Activated CD4-positive, alpha-beta memory T cell treated with anti-CD3 and anti-CD28 coated beads for 36 hours (primary cell): ENCODE measurements at places on chromosomes 7 and 10.

DNA sequence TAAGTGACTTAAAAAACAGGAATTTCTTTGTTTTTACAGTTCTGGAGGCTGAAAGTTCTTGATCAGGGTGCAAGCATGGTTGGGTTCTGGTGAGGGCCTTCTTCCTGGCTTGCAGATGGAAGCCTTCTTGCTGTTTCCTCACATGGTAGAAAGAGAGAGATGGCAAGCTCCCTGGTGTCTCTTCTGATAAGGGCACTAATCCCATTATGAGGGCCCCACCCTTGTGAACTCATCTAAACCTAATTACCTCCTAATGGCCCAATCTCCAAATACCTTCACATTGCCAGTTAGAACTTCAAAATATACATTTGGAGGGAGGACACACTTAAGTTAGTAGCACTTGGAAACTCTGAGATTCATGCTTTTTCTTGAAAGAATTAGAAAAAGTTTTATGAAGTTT is 314.4 kb upstream of the AOAH start:
- DNase-seq, result no peak

GRCh38 chr10:86693721-86694369 is 25.5 kb downstream of the LDB3 start:
- peak; percentile 46 for DNase-seq

- peak; percentile 79 for DNase-seq
Measured at GRCh38 chr7:29243910-29244655, 49.5 kb downstream of the CHN2 start.

DNA sequence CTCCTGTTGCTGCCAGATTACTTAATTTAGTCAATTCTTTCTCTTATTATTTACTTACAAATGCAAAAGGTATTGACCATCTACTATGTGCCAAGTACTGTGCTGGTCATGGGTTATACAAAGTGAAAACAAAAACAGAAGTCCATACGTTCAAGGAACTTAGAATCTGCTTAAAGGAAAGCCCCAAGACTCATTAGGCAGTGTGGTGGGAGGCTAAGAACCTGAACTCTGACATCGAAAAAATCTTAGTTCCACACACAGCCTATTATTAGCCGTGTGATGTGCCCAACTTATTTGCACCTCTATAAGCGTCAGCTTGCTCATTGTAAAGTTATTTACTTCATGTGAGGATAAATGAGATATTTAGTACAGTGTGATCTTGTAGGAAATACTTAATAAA is 227.4 kb upstream of the SORCS1 start:
- DNase-seq, result no peak

- DNase-seq, result no peak
Measured at GRCh38 chr10:58590924-58591323, 78.3 kb downstream of the BICC1 start.

GRCh38 chr7:69516238-69516820 is 81.9 kb upstream of the AUTS2 start:
- DNase-seq, result no peak

DNA sequence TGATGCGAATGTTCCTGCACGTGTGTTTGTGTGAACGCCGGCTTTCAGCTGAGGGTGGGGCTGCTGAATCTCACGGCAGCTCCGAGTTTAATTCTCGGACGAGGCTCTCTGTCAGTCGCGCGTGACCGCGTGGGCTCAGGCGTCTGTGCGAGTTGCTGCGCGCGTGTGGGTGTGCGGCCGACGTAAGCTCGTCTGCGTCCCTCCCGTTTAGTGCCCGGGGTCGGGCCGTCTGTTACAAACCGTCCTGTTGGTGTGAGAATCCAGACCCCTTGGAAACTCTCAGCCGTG is 41.6 kb upstream of the CFAP46 start:
- no peak for DNase-seq

- DNase-seq, result peak; percentile 95
Measured at GRCh38 chr7:36115448-36116321, 37.4 kb upstream of the EEPD1 start.

DNA sequence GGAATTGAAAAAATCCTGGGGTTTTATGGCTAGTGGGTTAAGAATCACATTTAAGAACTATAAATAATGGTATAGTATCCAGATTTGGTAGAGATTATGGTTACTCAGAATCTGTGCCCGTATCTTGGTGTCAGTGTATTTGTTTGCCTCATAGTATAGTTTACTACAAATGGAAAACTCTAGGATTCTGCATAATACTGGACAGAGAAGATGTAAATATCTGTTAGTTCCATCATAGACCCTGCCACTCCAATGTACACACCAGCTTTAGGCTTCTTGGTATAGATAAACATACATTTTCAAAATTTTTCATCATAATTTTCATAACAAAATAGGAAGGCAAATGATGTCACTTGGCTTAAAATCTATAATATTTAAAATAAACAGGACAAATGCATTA is 108.1 kb downstream of the CFTR start:
- DNase-seq, result no peak

DNA sequence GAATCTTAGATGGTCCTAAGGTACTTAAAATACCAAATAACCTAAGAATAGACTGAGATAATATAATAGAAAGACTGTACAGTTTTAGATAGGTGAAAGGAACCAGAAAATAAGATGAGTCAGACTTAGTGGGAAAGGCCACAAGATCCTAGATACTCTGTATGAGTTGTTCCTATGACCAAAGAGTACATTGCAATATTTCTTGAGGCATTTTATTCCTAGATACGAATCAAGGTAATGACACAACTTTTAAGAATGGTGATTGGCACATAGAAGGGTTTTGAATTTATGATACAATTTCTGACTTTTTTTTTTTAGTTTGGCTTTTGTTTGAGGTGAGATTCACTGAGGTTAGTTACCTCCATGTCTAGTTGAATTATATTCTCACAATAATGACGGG is 30.2 kb downstream of the MGAM start:
- no peak for DNase-seq

DNA sequence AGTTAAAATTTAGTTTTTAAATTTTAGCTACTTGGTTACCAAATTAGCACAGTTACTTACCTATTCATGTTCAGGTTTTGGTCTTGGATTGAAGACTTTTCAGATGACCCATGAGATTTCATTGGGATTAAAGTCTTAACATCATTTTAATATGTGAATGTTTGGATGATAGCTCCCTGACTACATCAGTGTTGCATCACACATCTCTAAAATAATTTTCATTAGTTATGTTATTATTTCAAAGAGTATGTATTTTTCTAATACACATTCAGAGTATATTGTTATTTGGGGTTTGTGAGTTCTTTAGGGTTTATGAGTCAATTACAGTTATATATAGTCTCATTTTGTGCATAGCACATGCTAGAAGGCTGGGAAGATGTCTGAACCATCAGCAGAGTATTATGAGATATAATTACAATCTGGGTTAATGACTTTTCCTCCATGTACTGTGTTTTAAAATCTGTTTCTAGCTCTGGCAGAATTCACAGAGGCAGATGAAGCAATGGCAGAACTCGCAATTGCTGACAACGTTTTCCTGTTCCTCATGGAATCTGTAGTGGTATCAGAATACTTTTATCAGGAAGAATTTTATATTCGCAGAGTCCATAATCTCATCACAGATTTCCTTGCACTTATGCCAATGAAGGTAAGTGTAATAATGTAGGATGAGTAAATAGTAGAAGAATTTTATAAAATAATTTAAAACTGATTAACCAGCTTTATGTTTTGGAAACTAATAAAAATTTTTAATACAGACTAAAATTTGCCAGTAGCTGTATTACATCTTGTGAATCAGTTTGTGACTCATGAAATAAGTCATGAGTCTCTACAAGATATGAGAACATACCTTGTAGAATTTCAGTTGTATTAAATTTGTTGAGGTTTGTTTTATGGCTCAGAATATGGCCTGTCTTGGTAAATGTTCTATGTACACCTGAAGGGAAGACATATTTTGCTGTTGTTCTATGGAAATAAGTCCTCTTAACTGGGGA is 26.9 kb downstream of the NUP205 start:
- no peak for DNase-seq

- DNase-seq, result no peak
Measured at GRCh38 chr7:51647486-51647885, 330.9 kb upstream of the COBL start.

DNA sequence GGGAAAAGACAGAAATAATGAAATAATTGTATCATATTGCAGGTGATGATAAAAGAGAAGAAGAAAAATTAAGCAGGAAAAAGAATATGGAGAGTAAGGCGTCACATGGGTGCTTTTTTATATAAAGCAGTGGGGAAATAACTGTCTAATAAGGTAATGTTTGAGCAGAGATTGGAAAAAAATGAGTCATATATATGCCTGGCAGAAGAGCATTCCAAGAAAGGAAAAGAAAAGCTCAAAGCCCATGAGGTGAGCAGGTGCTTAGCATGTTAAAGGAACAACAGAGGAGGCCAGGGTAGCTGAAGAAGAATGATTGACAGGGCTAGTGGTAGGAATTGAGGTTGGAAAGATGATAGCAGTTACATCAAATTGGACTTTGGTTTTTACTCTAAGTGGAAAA is 739.5 kb downstream of the SORCS1 start:
- no peak for DNase-seq

GRCh38 chr7:6615723-6616555 is 529 bp downstream of the ZNF853 start:
- no peak for DNase-seq

DNA sequence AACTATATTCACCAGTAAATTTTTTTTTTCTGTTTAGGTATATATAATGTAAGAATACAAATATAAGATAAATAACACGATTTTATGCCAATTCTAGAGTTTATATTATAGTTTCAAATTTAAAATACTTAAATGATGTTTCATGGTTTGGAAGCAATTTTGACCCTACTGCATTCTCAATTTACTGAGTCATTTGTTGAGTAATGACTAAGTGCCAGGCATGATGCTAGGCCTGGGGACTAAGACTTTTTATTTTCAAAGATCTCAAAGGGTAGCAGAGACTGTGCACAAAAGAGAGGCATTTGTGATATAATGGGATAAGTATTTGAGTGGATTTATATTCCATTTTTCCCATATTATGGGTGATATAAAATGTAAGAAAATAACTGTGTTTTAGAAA is 78.9 kb upstream of the SMIM30 start:
- no peak for DNase-seq

GRCh38 chr10:5195727-5196374 is 786 bp upstream of the AKR1C4 start:
- no peak for DNase-seq

DNA sequence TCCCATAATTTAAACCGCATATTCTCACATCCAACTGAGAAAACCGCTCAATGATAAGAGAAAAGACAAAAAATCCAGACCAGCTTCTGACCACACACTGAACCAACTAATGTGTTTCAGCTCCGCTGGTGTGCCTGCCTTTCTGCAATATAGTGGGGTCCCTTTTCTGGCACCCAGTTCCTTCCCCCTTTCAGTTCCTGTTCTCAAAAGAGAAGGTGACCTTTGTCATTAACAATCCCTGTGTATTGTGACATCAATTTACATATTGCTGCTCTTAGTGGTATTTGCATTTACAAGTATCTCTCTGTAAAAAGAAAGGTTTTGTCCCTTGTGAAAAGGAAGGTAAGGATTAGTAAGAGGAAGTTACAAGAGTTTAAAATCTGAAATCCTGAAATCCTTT is 1.4 kb downstream of the PPP1R17 start:
- DNase-seq, result no peak

DNA sequence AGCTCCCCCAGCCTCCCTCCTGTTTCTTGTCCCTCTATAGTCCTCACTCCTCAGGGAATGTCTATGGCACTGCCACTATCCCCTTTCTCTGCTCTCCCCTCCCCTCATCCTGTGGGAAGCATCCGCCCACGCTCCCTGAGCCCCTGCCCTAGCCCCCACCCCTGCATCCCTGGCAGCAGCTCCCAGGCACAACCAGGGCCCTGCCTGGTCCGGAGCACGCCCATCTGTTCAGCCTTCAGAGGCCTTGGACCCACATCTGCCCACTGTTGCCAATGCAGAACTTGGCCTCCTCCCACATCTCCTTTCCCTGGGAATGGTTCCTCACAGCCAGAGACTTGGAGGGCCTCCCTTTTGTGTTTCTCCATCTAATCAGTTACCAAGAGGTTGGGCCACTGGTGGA is 20.4 kb upstream of the TBRG4 start:
- no peak for DNase-seq

- no peak for DNase-seq
Measured at GRCh38 chr10:9561821-9562505, 1455.7 kb upstream of the CELF2 start.

DNA sequence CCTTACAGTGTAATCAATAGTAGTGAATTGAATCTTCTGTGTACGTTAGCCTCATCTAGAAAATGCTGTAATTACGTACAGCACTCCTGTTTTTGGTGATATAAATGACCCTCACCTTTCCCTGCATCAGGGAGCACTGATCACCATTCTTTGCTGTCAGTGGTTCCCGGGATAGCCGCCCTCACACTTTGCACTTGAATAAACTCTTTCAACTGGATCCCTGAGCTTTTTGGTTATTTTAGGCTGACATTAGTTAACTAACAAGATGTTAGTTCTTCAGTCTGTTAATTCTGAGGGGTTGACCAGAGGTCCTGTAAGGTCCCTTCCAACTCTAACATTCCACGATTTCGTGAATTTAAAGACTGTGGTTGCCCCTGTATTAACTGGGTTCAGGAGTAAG is 23.4 kb upstream of the ZC3HAV1 start:
- no peak for DNase-seq

- DNase-seq, result peak; percentile 20
Measured at GRCh38 chr10:3330663-3331062, 158.1 kb upstream of the PITRM1 start.

DNA sequence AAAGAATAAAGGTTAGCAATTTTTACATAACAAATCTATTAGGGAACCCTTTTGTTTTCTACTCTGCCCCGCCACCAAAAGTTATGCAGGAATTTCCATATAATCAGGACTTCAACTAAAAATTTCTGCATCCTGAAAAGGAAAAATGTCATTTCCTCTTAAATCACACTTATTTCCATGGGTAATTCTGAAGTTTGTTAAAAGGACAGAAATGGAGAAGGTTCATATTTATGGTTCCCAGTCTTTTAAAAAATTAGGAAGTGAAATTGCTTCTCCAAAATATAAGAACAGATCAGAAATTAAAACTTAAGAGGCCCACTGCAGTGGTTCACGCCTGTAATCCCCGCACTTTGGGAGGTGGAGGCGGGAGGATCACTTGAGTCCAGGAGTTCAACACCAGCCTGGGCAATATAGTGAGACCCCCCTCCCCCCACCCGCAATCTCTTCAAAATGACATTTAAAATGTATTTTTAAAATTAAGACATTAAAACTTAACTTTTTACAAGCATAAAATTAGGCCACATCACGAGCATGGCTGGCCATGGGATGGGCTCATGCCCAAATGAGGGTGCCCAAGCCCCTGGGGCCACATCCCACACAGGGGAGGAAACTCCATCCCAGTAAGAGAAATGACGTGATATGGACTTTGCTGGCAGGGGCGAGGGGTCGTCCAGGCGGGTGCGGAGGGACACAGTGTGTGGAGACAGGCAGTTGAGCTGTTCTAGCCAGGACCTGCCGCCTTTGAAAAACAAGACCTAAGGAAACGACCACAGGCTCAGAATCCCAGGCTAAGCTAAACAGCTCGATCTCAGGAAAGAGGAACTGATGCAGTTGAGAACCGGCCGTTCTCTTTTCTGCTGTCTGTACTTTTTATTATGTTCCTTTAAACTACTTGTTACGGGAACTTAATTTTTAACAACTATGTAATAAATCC is 51.3 kb upstream of the NFE2L3 start:
- DNase-seq, result no peak
